GM10248 (cell line): ENCODE measurements at places on chromosomes 13 and 19.

- DNase-seq = no peak
Measured at GRCh38 chr13:107244241-107244640, 676.3 kb upstream of the ARGLU1 start.

DNA sequence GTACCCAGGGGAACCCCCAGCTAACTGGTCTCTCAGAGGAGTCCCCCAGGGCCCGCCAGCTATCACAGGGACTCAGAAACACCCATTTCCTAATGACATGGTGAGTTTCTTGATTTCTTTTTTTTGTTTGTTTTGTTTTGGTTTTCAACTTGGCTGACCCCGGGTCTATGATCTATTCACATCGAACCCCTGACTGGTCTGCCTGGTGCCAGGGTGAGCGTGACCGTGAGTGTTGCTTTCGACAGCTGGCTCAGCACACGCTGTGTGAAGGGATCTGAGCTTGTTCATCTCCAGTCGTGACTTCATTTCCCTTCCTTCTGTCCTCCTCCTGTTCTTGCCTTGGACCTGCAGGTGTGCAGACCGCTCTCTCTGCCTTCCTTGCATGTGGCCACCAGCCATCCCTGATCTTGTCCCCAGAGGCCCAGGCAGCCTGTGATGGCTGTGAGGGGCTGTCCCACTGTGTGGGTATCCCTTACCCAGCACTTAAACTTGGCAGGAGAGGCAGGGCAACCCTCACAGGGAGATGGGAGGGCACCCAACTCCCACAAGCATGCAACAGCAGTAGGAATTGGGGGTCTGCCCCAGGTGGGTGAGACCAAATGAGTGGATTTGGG, 26.2 kb downstream of the TMEM161A start:
- no peak for DNase-seq

GRCh38 chr13:33640832-33641231, 177.1 kb upstream of the RFC3 start:
- DNase-seq = no peak

- DNase-seq = peak; percentile 43
Measured at GRCh38 chr13:52862358-52863206, 14.1 kb upstream of the PCDH8 start.

- no peak for DNase-seq
Measured at GRCh38 chr19:47766670-47767069, 11.8 kb upstream of the SELENOW start.

DNA sequence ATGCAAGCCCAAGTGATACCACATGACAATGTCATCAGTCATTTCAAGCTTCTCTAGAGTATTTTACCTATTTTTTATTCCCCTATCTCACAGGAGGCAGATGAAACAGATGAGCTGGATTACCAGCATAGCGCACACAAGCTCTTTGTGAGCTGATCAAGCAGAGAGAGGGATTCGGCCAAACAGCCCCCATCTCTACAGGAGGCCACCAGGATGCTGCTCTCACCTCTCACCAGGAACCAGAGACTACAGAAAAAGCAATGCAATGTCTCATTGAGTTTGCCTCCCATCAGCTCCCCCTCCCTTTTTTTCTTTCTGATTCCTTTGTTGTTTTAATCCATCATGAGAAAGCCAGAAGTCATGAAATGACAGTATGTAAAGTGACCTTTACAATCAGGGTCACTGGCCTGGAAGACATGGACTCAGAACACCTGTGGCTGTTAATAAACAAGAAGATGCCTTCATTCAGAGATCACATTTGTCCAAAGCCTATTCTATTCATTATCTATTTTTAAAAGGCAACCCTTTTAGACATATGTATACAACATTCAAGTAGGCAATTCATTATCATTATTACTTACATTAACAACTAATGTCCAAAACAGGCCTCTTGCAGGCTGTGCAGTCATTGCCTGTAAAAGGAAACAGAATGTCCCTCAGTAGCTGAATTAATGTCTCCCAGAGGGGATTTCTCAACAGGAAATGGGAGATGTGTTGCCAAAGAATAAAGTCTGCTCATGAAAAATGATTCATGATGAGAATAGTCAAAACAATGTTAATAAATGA, 656.6 kb downstream of the TBC1D4 start:
- DNase-seq = no peak

- no peak for DNase-seq
Measured at GRCh38 chr13:100510208-100510957, 78.2 kb downstream of the GGACT start.

GRCh38 chr13:83332751-83333150, 549.5 kb downstream of the SLITRK1 start:
- no peak for DNase-seq

DNA sequence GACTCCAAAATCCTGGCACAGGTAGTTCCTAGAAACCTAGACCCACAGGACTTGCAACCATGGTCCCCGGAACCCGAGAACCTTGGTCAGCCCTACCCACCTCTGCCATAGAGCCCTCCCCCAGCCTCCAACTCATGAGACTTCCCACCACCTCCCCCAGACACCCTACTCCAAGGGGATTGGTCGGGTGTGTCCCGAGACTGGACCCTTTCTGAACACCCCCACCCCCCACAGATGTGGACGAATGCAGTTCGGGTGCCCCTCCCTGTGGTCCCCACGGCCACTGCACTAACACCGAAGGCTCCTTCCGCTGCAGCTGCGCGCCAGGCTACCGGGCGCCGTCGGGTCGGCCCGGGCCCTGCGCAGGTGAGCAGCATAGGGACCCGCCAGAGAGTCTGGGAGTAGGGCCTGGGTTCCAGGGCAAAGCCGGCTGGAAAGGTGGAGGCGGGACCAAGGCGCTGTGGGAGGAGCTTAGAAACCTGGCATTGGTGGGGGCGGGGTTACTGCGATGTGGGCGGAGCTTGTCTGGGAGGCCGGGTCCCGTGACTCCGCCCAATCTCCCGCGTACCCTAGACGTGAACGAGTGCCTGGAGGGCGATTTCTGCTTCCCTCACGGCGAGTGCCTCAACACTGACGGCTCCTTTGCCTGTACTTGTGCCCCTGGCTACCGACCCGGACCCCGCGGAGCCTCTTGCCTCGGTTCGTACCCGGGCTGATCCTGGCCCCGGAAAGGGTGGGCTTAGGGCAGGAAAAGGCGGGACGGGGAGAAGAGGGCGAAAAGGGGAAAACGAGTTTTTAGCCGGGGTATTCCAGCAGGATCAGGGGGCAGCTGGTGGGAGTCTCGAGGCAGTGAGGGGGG, 11.9 kb downstream of the LTBP4 start:
- peak; percentile 85 for DNase-seq

DNA sequence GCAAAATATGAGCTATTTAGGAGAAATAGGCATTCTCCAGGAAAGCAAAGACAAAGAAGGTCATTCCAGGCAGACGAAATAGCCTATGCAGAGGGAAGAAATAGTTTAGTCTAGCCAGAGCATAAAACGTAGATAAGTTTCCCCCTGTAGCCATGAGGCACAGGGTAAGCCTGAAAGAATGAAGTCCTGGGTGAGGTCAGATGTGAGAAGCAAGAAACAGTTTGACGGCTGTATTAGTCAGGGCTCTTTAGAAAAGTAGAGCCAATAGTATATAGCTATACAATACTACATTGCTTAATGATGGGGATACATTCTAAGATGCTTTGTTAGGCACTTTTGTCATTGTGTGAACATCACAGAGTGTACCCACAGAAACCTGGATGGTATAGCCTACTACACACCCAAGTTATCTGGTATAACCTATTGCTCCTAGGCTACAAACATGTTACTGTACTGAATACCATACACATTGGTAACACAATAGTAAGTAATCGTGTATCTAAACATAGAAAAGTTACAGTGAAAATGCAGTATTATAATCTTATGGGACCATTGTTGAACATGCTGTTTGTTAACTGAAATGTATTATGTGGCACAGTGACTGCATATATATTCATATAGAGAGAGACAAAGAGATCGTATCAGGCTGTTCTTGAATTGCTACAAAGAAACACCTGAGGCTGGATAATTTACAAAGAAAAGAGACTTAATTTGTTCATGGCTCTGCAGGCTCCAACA, 59.3 kb upstream of the WDFY2 start:
- DNase-seq = no peak

GRCh38 chr19:12825254-12826131, 8.9 kb downstream of the RTBDN start:
- no peak for DNase-seq

DNA sequence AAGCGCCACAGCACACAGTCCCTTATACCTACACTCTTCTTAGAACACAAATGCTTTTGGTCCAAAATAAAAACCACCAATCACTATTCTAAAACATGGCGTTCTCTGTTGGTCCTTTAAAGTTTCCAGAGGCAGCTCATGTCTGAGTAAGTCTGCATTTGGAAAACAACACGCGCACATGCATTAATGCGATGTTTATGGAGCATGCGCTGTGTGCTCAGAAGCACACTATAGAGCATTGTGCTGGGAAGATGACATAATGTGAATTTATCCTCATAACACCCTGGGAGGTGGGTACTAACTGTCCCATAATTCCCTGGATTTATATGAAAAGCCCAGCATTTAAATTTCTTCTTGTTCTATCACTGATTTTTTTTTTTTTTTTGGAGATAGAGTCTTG, 10.7 kb downstream of the ZNF682 start:
- DNase-seq = no peak
